Activated CD8-positive, alpha-beta memory T cell treated with anti-CD3 and anti-CD28 coated beads for 4 hours (primary cell): ENCODE measurements at places on chromosomes 16 and 17.
A peak's percentile ranks its signal among the peaks of the same experiment; 100 is the strongest.

- no peak for DNase-seq
Observed at GRCh38 chr17:61245706-61246135, 153.9 kb upstream of the TBX2 start.

- no peak for DNase-seq
Observed at GRCh38 chr17:45160447-45161287, 1.0 kb upstream of the HEXIM2 start.

DNA sequence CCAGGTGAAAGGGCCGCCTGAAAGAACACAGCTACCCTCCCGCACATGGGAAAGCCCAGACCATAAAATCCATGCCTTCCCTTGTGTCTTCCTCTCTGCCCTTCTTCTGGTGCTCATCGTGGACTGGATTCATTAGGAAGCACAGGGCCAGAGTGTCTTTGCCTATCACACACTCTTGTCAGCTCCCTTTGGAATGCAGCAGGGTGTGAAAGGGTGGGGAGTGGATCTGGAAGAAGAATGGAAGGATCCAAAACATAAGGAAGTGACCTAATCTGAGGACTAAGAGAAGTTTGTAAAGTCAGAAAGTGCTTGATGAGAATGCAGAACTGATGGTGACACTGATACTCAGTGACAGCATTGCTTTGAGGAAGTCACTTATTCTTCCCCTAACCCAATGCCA lies 1147.3 kb upstream of the GOT2 start:
- DNase-seq = no peak

DNA sequence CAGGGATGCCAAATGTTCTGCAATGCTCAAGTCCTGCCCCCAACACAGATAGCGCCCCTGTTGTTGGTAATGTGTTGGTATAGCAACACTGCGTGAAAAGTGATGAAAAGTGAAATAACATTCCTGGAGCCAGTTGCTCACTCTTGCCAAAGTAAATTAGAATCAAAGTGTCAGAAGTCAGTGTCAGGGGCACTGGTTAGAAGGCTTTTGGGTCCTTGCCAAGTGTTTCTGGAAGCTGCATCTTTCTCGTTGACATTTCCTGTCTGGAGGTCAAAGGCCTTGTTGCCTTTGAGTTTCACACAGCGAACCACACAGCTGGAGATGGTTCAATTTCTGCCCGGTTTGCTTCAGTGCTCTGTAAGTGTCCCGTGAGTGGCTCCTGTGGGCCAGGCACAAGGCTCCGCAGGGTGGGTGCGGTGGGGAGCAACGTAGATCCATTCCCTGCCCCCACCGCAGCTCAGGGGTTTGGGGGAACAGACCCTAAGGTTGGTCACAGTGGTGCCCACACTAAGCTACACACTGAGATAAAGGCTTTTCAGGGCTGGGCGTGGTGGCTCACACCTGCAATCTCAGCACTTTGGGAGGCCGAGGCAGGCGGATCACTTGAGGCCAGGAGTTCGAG lies 3.6 kb upstream of the SLC16A5 start:
- DNase-seq = no peak

- no peak for DNase-seq
Observed at GRCh38 chr16:4415538-4416199, 727 bp downstream of the CORO7 start.

DNA sequence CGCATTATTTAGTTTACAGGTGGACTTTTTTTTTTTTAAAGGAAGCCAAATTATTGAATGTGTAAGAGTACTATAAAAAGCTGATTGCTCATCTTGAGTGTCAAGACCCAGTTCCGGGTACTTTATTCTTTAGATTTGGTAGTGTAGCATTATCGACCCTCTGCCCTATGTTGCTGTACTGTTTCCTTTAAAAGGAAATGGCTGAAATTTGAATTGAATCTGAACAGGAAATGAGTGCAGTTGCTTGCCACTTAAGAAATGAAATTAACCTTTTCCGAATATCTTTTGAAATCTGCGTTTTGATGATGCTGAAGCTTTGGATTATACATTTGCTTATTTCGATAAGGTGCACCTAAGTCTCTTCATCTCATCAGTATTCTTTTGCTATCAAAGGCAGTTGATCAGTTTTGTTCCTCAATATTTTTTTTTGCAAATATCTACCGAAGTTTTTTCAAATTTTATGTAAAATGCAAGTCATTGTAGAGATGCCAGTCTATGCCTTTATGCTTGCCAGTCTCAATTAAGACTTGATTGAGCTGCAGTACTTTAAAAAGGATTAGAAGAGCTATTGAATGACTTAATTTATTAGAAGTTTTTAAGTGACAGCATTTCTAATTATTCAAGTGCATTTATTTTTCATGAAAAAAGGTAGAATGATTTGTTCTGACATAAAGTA lies 1.8 kb downstream of the GGNBP2 start:
- DNase-seq = no peak

DNA sequence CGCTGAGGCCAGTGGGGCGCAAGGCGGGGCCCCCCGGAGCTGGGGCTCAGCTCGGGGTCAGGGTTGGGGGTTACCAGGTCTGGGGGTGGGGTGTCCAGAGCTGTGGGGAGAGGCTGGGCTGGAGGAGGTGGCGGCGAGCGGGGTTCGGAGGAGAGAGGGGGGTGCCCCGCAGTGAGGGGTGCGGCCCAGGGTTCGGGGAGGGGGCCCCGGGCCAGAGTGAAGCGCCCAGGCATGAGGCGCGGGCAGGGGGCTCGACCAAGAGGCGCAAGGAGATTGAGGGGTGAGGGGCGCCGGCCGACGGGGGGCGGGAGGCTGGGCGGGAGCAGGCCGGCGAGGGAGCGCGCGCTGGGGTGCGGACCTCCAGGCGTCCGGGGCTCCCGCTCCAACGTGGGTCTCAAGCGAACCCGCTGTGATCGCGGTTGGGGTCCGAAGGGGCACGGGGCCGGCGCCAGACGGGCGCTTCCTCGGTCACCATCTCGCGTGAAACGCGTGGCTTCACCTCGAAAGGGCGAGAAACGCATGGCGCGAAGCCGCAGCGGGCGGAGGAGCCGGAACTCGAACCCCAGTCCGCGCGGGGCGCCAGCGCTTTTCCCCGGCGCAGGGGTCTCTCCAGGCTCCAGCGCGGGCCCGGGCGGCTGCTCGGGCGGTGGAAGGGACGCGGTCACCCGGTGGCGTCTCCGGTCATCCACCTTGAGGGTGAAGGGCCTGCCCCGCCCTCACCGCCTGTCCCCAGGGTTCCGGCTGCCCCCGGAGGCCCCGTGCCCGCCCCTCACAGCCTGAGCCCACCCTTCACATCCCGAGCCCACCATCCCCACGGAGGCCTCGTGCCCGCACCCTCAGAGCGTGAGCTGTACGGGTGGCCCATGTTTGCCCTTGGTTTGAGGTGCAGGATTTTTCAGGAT lies 846 bp downstream of the CPNE7 start:
- no peak for DNase-seq

GRCh38 chr17:44221084-44221861 lies 1.8 kb upstream of the UBTF start:
- DNase-seq = no peak

- DNase-seq = no peak
Observed at GRCh38 chr16:79362300-79362970, 238.1 kb downstream of the MAF start.

DNA sequence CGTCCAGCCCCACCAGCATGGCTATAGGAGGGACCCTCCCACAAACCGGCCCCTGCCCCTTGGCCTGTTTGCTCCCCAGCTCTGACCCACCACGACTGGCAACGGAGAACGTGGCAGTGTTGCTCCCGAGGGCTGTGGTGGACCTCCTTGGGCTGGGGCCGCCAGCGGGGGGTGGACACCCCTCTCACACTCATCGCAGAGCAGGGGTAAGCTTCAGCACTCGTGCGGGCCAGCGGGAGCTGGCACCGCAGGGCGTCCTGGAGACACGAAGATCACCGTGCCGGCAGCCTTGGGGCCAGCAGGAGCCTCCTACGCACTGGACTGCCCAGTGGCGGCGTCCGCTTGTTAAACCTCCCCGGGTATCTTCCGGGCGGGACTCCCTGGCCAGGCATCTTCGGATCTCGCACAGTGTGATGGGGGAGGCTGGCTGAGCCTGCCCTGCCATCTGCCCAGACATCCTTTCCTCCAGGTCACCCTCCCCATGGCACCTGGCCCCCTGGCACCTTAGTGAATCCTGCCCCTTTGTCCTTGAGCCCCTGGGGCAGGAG lies 53.5 kb downstream of the ABR start:
- DNase-seq = no peak

GRCh38 chr16:19542138-19542821 lies 13.2 kb upstream of the VPS35L start:
- DNase-seq = no peak

- no peak for DNase-seq
Observed at GRCh38 chr16:79997257-79997656, 396.7 kb upstream of the MAF start.

DNA sequence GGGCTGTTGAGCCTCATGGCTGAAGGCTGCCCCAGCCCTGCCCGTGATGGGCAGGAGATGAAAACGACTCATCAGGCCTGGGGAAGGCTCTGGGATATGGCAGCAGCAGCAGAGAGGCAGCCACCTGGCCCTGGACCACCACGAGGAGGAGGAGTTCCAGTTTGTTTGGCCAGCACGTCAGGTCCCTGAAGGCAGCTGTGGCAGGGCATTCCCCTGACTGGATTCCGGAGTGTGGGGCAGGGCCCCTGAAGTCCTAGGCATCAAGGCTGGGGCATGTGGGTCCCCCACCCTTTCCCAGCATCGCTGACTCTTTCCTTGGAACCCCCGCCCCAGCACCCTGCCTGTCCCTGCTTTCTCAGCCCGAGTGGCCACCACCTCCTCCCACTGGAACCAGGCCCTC lies 197.4 kb downstream of the ZNF423 start:
- no peak for DNase-seq

- DNase-seq = no peak
Observed at GRCh38 chr16:1053121-1053521, 19.4 kb upstream of the SSTR5 start.

DNA sequence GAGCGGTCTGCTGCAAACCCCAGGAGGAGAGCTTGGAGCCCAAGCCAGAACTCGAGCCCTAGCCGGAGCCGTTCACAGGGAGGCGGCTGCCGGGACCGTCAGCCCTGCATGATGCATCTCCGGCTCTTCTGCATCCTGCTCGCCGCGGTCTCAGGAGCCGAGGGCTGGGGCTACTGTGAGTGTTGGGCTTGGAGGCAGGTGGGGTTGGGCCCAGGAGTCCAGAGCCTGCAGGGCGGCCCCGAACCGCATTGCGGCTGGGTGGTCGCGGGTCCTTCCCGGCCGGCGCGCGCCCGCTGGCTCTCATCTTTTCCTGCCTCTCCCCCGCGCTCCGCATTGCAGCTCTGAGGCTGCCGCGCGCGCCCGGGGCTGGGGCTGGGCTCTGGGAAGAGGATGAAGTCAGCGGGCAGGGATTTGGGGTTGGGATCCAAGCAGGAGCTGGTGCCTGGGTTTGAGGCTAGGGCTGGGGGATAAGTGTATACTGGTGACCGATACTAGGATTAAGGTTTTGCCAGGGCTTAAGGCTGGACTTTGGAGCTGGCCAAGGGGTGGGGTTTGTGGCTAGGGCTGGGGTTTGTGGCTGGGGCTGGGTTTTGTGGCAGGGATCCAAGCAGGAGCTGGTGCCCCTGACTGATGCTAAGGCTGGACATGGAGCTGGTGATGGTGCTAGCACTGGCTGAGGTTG lies 532 bp downstream of the CNTNAP1 start:
- no peak for DNase-seq

DNA sequence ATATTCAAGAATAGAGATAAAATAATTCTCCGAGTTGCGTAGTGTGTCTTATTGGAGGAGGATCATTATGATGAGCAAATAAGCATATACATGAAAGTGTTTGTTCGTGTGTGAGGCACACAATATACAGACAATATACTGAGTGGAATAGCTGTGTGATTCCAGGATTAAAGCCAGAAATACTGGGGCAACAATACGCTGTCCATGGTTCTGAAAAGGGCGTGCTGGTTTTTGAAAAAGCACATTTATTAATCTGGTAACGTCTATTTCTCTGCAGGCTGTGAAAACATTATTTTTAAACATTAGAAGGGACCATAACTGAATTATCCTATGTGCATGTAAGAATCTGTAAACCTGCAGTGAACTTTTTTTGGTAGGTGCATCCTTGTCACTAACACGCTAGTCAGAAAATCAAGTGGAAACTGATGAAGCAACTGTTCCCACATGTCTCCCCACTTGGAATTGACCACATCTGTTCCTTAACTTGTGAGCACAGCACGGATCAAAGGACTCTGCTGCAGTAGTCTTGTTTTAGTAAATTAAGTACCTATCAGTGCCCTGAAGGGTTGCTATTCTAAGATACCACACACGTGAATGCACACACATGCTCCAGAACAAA lies 346.0 kb downstream of the GRIN2A start:
- no peak for DNase-seq

DNA sequence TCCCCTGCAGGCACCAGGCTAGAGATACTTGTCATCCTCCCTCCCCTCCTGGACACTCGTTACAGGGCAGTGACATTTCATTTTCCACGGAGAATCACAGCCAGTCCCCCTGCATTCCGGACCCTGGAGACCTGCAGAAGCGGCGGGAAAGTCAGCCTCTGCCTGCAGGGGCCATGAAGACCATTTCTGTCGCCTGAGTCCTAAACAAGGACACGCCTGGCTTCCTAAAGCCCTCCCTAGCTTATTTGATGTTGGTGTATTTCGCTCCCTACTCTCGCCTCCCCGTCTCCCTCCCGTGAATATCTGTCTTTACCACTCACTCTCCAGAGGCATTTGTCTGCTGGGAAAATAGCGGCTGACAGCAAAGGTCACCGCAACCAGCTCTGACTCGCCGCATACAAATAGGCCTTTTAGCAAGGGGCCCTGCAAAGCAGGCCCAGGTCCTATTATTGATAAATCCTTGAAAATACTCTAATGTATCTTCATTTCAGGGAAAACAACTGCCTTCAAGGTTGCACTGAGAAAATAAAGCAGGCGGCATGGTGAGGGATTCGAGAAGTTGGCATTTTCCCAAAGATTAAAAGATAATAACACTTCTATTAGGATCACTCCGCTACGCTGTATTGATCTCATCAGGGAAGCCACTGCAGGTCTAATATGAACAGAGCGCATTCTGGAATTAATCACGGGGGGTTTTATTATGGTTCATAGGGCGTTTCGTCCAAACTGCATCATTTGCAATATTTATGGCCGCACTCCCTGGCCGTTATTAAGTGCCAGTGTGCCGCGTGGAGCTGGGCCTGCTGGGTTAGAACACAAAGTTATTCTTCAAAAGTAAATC lies 447.1 kb upstream of the CDH5 start:
- DNase-seq = no peak

- peak; percentile 18 for DNase-seq
Observed at GRCh38 chr17:47663912-47664623, 14.3 kb downstream of the KPNB1 start.
